Progenitor cell of endocrine pancreas (in vitro differentiated cells): ENCODE measurements at places on chromosomes 1 and 21. TPM values are rescaled to one million over a fixed set of nuclear protein-coding genes. Genes with fewer than 3 reads are reported as not detected.

LGR6 gene
- 0.47 and 0.50 TPM in 2 replicates for total RNA-seq

SLFNL1 gene
- total RNA-seq = 0.95 and 1.0 TPM in 2 replicates

DNA sequence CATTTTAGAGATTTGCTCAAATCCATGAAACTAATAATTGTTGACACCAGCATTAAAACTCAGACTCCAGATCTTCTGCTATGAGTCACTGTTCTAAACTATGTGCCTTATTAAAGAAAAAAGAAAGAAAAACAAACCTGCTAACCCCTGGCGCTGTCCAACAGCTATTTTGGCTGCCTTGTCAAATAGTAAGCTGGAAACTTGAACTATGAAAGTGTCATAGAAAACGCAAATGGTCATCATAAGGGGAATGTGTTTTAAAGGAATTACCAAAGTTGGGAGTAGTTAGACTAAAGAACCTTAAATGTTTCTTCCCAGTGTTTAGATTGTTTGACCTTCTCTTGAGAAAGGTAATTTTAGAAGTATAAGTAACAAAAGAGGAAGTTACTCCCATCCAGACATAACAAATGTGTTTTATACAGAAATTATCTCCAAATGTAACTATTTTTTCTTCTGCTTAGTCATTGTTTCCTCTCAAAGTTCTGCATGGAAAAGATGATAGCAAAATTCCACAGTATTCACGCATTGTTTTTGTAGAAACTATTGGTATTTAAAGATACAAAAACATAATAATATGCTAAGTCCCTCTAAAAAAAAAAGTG, 272.4 kb downstream of the TPR start:
- H3K27ac ChIP-seq = no peak overlapping the region
- no peak for DNase-seq
- no peaks in the 10 kb centered on the region for H3K27me3 ChIP-seq
- no peaks in the 10 kb centered on the region for H3K36me3 ChIP-seq
- H3K4me1 ChIP-seq = no peaks in the 10 kb centered on the region
- H3K4me3 ChIP-seq = no peak overlapping the region

GRCh38 chr1:185532856-185533255, 201.3 kb upstream of the HMCN1 start:
- peaks cover 8% of the 10 kb centered on the region for H3K4me1 ChIP-seq
- H3K36me3 ChIP-seq = no peaks in the 10 kb centered on the region

DNA sequence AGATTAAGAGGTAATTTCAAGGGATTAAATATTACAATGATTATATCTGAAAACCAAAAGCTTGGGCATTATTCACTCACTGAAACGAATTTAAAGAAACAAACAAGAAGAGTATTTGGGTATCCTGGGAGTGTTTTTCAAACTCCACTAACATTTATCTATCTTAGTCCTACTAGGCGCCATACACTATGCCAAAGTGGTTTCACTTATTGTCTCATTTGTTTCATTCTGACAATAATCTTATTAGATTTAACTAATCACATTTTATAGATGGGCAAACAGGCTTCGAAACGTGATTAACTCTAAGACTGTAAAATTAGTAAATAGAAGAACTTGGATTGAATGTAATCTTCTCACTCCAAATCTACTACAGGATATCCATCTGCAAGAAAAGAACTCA, 25.4 kb downstream of the ASH1L start:
- H3K4me3 ChIP-seq = no peak overlapping the region
- H3K27ac ChIP-seq = no peak overlapping the region
- peaks cover 16% of the 10 kb centered on the region for H3K4me1 ChIP-seq

GRCh38 chr1:7469255-7469938, 301.7 kb upstream of the VAMP3 start:
- no peak overlapping the region for H3K27ac ChIP-seq
- no peak overlapping the region for H3K4me3 ChIP-seq
- no peaks in the 10 kb centered on the region for H3K27me3 ChIP-seq
- DNase-seq = no peak

GRCh38 chr1:65104854-65105534, 43.0 kb upstream of the AK4 start:
- DNase-seq = no peak
- no peak overlapping the region for H3K4me3 ChIP-seq
- H3K36me3 ChIP-seq = no peaks in the 10 kb centered on the region

- no peak overlapping the region for H3K4me3 ChIP-seq
- H3K27me3 ChIP-seq = no peaks in the 10 kb centered on the region
- H3K4me1 ChIP-seq = no peaks in the 10 kb centered on the region
Observed at GRCh38 chr1:215104283-215104682, 21.7 kb downstream of the KCNK2 start.

GRCh38 chr1:33334081-33334552, 13.2 kb upstream of the A3GALT2 start:
- no peaks in the 10 kb centered on the region for H3K27me3 ChIP-seq
- no peak for DNase-seq
- H3K4me3 ChIP-seq = no peak overlapping the region
- H3K36me3 ChIP-seq = peaks cover 26% of the 10 kb centered on the region
- peak overlapping the region; percentile 43 for H3K27ac ChIP-seq

DNA sequence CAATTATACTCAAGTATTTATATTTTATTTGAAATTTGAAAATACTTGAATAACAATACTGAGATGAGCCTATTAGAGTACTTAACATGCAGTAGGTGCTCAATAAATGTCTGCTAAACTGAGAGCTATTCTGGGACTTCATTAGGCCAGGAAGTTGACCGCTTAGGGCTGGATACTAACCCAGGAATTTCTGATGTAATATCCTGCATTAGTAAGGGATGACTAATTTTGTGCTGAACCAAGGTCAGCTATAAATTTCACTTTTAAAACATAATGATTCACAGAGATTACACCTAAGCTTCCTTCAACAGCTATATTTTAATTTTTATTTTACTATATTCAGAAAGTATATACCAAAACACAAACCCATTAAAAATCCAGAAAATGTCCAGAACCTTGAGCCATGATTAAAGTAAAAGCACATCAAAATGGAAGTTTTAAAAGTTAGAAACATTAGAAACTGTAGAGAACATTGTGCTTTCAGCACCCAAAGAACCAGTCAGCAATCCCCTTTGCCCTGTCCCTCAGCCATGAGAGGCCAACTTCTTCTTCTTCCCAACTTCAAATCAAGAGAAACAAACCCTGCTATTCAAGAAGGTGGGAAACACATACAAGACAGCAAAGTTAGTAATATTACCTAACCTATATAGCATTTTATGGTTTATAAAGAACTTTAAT, 35.4 kb downstream of the WNT2B start:
- peaks cover 6% of the 10 kb centered on the region for H3K4me1 ChIP-seq
- no peak for DNase-seq
- peaks cover 3% of the 10 kb centered on the region for H3K36me3 ChIP-seq
- no peak overlapping the region for H3K27ac ChIP-seq
- no peaks in the 10 kb centered on the region for H3K27me3 ChIP-seq
